ENCODE measurements at places on chromosomes 3 and 15.

- DNase-seq = no peak
Measured at GRCh38 chr3:122515870-122516269, 1.1 kb upstream of the KPNA1 start.

GRCh38 chr3:147421184-147421912 is 12.2 kb downstream of the ZIC1 start:
- DNase-seq = peak; percentile 6

DNA sequence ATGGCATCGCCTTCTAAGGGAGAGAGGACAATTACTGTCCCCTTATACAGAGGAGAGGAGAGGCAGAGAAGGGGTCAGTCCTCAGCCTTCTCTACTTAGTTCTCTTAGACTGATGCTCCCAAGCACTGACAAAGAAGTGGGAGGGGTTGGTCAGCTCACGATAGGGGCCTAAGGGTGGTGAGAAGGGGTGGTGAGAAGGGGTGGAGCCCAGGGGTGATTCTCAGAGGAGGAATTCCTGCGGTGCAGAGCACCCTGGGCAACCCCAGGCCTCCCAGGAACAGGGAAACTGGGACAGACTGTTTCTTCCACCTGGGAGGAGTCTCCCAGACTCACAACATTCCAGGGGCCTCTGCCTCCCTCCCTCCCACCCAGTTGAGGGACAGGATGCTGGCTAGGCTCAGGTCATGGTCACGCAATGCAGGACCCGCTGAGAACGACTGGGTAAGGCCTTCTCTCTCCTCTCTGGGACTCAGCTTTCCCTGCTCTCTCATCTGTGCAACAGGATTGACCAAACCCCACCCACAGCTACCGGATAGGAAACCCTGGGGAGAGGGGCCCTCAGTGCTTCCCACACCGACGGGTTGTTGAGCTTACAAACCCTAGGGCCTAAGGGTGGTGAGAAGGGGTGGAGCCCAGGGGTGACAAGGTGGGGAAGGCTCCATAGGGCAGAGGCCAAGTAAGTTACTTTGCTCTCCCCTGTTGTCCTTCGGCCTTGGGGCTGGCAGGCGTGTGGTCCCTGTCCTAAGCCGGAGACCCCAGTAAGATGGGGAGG is 1.5 kb downstream of the TPRA1 start:
- DNase-seq = peak; percentile 78

- no peak for DNase-seq
Measured at GRCh38 chr3:12299026-12299425, 10.2 kb downstream of the PPARG start.

- no peak for DNase-seq
Measured at GRCh38 chr3:184756151-184757021, 44.5 kb upstream of the MAGEF1 start.
